Stimulated activated naive CD4-positive, alpha-beta T cell treated with Interleukin-2 at 50 U/mL for 16 hours (primary cell): ENCODE measurements at places on chromosomes 7 and 10.

- DNase-seq: no peak
Measured at GRCh38 chr7:22549667-22550513, 49.9 kb upstream of the STEAP1B start.

DNA sequence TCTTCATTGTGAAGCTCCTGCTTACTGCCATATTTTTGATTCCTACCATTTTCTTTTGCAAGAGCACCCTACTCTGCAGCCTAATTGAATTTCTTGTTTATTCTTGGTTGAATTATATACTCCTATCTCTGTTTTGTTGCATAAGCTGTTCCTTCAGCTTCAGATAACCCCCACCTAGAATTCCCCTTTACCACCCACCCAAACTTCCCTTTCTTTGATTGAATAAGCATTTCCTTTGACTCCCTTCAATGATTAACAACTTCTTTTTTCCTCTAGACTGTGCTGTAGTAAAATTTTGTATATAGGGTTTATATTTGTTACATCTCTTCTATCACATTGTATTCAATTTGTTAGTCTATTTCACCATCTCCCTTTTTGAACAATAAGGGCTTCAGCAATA lies 168.1 kb downstream of the GPR37 start:
- no peak for DNase-seq

DNA sequence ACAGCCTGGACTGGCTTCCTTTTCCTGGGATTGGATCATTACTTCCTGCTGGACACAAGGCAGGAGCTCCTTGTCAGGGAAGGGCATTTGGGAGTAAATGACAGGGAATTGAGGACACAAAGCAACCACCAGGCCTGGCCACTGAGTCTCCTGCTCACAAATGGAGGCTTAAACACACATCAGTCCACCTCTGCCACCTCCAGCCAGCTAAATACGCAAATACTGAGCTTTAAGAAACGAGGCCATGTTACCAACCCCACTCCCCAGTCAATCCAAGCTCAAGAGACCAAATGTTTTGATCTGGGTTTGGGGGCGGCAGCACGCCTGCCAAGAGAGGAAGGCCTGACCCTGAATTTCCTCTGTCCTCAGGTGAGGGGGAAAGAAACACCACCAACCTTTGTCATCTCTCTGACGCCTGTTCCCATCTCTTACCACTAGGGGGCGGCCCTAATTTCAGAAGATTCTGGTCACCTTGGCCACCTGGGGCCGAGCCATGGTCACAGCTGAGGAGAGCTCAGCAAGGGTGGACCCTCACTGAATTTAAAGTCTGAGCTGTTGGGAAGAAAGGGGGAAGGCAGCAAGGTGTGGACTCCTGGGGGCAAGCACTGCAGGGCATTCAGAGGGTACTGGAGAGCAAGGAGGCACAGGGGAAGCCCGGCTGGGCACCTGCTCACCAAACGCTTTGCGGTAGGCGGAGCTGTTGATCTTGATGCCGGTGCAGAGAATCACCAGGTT lies 16.5 kb downstream of the AIFM2 start:
- DNase-seq: peak; percentile 35

DNA sequence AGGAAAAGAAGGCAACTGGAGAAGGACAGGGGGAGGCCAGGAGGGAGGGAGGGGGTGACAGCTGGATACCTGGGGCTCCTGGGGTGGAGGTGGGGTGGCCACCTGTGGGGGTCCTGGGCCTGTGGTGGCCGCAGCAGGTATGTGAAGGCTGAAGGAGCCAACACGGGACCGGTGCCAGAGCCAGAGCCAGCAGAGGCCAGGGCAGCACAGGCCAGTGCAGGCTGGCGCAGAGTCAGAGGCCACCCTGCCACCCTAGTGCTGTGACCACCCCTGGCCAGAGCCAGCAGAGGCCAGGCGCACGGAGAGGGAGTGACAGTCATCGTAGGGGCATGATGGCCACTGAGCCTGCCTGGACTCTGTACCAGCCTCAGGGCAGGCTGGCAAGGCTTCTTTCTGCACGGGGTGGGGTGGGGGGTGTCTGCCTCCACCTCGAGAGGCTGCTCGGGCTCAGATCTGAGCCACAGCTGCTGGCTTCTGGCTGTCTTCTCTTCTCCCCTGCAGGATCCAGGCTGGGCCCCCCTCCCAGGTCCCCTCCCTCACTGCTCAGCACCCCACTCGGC lies 28.8 kb downstream of the YKT6 start:
- no peak for DNase-seq

- DNase-seq: no peak
Measured at GRCh38 chr10:70191161-70191971, 21.1 kb upstream of the SAR1A start.

- DNase-seq: no peak
Measured at GRCh38 chr7:30933124-30933974, 21.7 kb downstream of the AQP1 start.

- no peak for DNase-seq
Measured at GRCh38 chr10:68153473-68154210, 44.4 kb downstream of the MYPN start.

DNA sequence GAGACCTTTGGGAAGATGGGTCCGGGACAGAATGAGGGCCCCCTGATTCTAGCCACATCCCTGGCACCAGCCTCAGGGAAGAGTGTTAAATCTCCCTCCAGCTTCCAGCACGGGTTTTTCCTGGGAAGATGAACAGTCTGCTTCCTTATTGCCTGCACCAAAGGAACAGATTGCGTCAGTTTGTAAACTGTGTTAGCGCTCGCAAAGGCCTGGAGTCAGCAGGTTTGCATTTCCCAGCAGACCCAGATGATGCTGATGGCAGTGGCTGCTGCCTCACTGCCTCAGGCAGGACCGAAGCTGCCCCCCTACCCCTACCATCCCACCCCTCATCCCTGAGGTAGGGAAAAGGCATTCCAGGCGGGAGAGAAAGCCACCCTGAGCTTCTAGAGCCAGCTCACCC lies 34.6 kb upstream of the LRRC4 start:
- DNase-seq: no peak

- DNase-seq: no peak
Measured at GRCh38 chr7:123916240-123916724, 8.8 kb upstream of the SPAM1 start.

DNA sequence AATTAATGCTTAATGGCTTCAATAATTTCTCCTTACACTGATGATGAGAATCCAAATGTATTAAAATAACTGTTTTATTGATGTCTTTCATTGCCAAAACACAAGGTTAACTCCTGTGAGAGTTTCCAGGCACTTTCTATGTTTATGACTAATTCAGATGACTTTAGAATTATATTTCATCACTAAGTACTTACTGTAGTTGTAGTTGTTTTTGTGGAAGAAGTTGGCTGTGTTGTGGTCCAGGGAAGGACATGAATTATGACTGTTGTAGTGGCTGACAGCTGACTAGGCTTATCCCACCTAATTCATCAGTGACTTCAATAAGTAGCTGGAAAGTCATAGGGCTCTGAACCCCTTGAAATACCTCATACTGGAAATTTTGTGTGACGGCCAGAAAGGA lies 254.8 kb downstream of the HGF start:
- DNase-seq: no peak

- no peak for DNase-seq
Measured at GRCh38 chr10:30103595-30104320, 44.4 kb upstream of the JCAD start.

DNA sequence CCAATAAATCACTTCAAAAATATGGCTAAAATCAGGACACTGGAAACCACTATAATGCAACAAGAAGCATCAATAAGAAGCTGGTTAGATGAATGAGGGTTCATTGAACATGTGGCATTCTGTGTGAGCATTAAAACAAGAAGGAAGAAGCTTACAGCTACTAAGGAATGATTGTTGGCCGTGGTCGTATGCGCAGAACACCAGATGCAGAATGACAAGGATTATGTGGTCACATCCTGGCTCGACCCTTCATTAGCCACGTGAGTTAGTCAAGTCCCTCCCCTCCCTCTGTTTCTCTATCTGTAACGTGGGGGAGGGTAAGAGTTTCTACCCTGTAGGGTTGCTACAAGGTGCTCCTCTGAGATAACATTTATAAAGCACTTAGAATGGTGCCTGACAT lies 174.3 kb downstream of the ADAM12 start:
- no peak for DNase-seq

GRCh38 chr7:83541187-83541960 lies 107.6 kb downstream of the SEMA3E start:
- DNase-seq: no peak

GRCh38 chr7:42700406-42701327 lies 211.2 kb downstream of the C7orf25 start:
- DNase-seq: no peak

DNA sequence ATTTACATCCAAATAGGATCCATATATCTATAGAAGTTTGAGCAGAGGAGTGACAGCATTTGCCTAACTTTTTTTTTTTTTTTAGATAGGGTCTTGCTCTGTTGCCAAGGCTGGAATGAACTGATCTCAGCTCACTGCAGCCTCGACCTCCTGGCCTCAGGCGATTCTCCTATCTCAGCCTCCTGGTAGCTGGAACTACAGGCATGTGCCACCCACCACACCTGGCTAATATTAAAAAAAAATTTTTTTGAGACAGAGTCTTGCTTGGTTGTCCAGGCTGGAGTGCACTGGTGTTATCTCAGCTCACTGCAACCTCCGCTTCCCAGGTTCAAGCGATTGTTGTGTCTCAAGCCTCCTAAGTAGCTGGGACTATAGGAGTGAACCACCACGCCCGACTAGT lies 15.1 kb downstream of the PPIA start:
- DNase-seq: no peak

DNA sequence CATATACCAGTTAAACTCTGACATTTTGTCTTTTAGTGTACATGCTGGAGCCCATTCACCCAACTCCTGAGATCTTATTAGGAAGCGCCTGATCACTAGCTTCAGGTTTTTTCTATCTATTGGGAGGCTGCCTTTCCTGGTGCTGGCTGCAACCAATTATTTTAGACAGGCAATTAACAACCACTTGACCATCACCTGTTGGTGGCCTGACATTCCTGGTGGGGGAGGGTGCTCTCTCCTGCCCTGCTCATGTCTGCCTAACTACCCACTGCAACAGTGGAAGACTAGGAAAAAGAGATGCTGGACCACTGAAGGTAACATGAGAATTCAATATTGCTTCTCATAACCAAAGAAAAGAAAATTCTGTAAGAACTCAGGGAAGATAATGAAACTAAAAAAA lies 190.3 kb upstream of the GRM3 start:
- no peak for DNase-seq

DNA sequence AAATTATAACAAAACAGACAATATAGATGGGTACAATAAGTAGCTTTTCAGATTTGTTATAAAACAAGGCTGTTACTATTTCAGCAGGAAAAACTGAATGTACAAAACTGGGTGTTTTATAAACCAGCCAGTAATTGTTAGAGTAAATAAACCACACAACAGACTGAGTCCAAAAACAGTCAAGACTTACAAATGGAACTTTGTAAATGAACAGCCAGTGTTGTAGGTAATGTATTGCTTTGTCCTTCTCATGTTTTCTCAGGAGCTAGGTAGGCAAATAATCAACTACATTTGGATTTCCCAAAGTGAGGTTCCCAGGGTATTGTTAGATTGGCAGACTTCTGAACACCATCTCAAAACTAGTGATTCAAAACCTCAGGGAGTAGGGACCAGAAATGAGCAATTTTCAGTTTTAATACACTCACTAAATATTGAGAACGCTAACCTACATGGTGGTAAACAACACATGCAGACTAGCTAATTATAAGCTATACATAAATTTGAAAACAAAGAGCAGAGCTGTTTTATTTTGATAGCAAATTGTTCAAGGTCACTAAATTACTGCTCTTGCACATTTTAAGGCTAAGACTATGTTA lies 36.2 kb downstream of the HERPUD2 start:
- DNase-seq: no peak

DNA sequence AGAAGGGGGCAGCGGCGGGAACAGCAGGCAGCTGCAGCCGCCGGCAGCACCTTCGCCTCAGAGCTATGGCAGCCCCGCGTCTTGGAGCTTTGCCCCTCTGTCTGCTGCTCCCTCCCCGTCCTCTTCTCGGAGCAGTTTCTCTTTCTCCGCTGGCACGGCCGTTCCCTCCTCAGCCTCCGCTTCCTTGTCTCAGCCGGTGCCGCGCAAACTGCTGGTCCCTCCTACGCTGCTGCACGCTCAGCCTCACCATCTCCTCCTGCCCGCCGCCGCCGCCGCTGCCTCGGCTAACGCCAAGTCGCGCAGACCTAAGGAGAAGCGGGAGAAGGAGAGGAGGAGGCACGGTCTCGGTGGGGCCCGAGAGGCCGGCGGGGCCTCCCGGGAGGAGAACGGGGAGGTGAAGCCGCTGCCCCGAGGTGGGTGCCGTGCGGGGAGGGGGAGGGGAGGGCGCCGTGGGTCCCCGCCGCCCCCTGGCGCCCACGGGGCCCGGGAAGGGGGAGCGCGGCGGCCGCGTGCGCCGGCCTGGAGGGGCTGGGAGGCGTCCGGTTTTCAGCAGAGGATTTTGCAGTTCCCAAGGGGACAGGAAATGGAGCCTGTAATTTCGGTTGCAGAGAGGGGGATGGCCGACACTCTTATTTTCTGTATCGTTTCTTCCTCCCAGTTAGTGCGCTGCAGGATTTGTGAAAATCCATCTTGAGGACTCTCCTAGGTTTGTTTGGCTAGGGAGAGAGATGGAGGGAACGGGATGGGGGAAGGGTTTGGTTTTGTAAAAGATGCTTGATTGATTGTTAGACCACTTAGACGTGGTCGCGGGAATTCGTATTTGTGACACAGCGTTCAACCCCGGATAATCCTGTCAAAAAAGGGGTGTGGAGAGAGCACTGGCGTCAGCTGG lies 630 bp downstream of the RSBN1L start:
- peak; percentile 70 for DNase-seq

- no peak for DNase-seq
Measured at GRCh38 chr7:157645539-157645938, 308.7 kb downstream of the DNAJB6 start.

DNA sequence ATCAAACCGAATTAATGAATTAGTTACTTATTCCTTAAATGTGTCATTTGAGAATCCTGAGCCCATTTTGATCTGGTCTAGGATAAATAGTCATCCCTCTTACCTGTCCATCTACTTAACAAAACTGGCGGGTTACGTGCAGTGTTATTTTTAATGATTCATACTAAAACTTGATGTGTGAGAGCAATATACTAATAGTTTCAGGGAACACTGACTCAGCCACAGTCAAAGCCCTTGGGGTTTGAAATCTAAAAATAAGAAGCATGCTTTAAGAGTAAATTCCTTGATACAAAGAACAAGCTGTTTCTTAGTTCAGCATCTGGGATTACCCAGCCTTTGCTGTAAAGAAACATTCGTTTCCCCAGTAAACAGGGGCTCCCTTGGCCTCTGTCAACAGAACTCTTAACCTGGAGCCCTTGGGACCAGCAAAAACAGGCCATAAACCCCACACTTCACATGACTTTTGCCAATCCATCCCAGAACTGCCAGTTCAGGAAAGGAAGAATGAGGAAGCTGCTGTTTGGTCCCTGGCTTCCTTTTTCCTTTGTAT lies 370.6 kb upstream of the IGFBP3 start:
- DNase-seq: no peak
